Stimulated activated naive CD8-positive, alpha-beta T cell treated with anti-CD3 and anti-CD28 coated beads, Interleukin-15, Interleukin-2, amounts not matched to agents 100 U/mL and 50 U/mL, for 24 hours (primary cell): ENCODE measurements at places on chromosomes 7 and 10.

- peak; percentile 89 for DNase-seq
These were observed 15.2 kb upstream of the PPP2R2D start for GRCh38 chr10:131885391-131886165.

DNA sequence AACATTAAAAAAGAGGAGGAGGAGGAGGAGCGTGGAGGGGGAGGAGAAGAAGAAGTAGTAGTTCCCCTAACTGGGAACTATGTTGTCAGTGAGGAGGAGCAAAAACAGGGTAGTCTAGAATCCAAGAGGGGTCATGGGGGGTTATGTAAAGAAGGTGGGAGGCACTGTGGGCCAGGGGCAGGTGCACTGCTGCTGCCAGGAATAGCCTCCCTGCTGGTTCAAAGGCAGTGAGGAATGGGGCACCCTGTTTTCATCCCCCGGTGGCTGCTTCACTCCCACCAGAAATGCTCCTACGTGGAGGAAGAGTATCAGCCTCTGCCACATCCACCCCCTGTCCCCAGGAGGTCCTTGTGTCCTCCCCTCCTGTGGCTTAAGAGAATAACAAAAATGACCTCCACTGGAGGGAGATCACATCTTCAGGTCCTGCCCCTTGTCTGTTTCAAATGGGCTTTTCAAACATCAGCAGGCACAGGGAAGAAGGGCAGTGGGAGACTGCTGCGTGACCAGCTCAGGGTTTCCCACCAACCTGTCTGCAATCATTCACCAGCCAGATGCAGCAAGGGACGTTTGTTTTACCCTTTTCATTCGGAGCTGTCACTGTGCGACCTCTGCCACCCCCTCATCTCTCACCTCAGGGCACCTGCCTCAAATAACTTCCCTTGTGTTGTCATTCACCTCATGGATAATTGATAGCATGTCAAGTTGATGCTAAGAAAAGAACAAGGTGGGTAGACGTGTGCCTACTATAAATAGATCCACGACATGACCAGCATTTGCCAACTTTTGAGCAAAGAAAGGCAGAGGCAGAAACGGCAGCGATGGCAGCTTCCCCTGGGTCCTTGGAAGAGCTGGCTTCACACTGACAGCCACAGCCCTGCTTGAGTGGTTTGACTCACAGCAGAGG, 92.6 kb downstream of the DGKI start:
- no peak for DNase-seq

GRCh38 chr7:32609463-32609862, 114.2 kb downstream of the AVL9 start:
- DNase-seq, result no peak

- no peak for DNase-seq
These were observed 109.9 kb downstream of the RPS24 start for GRCh38 chr10:78143576-78143975.

- no peak for DNase-seq
These were observed 177.4 kb downstream of the ADK start for GRCh38 chr10:74328388-74328787.

DNA sequence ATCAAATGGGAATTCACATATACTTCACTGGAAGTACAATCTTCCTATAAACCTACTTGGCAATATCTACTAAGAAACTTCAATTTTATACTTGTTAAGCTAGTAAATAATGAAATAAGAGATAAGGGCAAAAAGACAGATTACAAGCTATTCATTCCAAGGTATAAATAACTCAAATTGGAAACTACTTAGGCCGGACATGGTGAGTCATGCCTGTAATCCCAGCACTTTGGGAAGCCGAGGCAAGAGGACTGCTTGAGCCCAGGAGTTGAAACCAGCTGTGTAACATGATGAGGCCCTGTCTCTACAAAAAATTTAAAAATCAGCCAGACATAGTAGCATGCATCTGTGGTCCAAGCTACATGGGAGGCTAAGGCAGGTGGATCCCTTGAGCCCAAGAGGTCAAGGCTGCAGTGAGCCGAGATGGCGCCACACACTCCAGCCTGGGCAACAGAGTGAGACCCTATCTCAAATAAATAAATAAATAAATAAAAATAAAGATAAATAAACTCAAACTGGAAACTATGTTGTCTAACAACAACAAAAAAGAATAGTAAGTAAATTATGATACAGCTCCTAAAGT, 37.6 kb downstream of the ARHGAP21 start:
- DNase-seq, result no peak

- no peak for DNase-seq
These were observed 200.0 kb upstream of the BMPER start for GRCh38 chr7:33705333-33705833.

DNA sequence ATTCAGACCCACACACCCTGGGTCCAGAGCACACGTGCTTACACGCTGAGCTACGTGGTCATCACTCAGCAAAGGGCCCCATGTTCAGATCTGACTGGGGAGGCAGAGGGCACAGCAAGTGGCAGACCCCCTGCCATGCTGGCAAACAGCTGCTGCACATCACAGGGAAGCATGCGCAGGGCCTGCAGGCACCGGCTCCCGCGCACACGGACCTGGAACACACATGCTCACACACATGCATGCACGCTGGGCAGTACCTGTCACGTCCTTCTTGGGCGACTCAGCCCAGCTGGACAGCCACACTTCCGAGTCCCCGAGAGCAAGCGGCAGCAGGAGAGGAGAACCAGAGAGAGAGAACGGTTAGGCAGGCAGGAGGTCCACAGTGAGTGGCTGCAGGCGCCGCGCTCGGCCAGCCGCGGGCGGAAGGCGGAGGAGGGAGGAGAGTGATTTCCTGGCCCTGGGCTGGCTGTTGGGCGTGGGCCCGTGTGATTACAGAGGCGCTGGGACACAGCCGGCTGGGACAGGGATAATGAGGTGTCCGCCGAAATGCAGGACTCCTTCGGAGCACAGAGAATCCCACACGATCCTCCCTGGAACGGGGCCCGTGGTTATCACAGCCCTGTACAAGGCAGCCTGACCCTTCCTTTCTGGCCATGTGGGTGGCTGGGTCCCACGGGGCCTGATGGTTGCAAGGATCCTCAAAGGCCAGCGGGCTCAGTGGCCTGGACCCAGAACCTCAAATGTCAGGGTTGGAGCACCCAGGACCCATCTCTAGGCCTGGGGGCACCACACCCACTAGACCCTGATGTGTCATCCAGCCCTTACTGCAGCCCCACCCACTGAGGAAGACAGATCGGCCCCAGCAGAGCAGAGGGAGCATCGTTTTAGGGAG, 175.1 kb downstream of the NEURL1 start:
- DNase-seq, result no peak

- no peak for DNase-seq
These were observed 258.8 kb downstream of the CELF2 start for GRCh38 chr10:11276449-11276990.

DNA sequence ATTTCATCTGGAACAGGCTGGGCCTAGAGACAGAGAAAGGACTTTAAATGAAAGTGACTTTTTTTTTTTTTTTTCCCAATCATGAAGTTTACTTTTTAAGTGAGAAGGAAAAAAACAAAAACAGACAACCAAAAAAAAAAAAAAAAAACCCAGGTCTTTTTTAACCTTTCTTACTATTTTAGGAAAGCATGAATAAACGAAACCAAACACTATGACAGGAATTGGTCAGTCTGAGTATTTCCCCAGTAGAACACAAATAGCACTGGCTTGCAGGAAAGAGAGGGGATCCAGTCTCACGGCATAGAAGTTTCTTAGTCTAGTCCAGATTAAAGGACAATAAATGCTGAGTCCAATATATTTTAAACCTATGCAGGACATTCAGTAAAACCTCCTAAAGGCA, 180.5 kb upstream of the CCDC6 start:
- DNase-seq, result no peak

DNA sequence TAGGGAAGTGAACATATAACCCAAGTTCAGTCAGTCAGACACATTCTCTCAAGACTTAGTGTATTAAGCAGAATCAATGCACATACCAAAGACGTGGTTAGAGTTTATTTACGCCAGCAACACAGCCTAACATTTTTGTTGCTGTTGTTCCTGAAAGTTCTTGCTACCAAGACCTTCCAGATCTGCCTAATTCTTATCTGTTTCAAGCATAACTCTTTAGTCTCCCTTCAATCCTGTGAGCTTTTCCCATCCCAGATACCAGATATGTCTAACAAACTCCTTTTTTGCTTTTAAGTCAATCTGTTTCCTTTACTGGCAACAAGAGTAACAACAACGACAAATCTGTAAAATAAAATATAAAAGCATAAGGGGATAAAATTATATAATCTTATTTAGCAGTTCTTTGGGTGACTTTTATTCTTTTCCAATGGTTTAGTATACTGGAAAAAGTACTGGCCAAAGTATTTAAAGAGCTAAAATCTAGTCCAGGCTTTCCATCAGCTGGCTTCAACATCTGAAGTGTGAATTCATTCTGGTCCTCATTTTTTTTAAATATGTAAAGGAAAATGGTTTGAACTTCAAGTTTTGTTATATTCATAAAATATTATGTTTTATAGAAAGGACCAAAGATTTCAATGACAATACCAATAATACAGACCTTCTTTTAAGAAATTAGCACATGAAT, 193.8 kb downstream of the IMMP2L start:
- no peak for DNase-seq

- DNase-seq, result no peak
These were observed 52.5 kb upstream of the FRMD4A start for GRCh38 chr10:14383266-14383665.

DNA sequence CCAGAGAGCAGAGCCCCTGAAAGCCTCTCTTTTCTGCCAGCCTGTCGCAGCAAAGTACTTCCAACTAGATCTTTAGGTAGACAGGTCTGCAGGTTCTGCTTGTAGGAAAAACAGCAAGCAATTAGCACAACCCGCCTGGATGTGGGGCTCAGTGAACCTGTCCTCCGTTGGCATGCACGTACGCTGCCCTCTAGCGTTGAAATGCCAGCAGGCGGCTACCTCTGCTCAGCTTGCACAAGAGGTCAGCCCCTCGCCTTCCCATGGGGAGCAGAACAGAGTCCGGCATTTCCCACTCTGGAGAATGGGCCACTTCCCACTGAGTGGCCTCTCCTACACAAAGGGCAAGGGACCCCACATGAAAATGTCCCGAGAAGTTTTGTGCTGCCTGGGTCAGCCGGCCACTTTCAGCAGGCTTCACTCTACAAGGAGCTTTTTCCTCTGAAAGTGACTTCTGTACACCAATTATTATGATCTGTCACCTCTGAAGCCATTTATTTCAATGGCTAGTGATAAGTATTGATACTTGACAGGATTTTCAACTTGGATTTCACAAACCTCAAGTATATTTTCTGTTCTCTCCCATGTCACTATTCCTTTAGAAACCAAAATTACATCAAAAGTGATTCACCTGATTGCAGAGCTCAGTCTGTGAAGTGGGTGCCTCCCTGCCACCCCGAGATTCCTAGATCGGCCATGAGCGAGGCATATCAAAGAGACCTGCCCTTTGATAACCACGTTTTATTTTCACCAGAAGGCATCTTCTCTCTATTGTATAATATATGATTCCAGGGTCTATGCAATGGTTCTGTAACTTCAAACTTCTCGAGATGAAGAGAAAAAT, 56.7 kb downstream of the JCAD start:
- DNase-seq, result peak; percentile 72

DNA sequence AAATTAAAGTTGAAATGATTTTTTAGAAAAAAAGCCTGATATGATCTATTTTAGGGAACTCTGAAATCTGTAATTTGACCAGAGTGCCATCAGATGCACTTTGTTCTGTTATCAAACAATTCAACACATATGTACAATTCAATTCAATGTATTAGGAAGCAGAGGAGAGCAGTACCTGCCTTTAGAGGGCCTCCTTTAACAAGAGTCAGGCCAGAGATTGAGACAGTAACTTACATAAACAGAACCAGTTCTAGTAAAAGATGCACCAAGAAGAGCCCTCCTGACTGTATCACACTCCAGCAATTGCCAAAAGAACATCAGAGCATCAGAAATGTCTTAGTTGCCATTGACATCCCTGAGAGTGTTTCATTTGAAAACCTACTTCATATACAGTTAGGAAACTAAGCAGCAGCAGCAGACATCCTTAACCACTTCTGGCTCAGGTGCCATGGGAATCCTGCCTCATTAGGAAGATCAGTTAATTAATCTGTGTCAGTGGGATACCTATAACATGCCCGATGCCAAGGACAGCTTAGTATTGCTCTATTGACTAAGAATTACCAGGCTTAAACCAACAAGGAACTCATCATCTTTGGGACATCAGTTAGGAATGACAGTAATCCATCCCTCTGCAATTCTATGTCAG, 1222.6 kb upstream of the LRRN3 start:
- no peak for DNase-seq

DNA sequence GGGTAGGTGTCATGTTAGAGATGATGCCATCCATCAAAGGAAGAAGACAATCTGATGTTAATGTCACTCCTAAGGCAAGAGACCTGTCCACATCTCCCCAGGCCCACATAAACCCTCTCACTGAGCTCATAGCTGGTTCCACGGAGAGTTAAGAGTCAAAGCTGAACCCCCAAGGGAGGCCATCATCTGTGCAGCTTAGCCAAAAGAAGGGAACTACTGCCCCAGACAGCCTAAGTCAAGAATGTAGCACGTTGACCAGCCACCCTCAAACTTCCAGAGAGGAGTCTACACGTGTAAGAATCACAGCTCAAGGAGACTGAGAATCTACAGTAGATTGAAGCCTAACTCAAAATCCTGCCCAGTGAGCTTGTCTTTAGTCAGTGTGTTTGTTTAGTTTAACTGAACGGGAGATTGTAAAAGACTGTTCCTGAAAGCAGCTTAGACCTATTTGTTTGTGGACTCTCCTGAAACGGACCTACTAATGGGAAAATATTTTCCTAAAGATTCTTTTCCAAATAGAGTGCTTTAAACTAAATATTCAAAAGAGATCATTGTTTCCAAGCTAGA, 192.7 kb upstream of the NFE2L3 start:
- DNase-seq, result no peak

DNA sequence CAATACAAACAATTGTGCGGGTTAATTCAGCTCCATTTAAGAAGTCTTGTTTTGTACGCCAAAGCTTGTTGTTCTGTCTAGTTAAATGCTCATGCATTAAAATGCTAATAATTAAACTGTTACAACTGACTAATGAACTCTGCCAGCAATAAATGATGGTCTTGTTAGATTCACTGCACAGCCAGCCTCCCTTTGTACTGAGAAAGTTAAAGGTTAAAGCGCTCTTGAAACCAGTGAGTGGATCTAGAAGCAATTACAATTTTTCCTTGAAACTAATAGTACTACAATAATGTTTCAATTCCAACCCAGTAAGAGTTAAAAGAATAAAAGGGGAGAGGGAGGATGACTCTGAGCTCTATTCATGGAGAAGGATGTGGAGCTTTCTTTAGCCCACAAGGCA, 233.0 kb downstream of the EMX2 start:
- no peak for DNase-seq

- no peak for DNase-seq
These were observed 19.6 kb downstream of the NEBL start for GRCh38 chr10:20877554-20877953.

DNA sequence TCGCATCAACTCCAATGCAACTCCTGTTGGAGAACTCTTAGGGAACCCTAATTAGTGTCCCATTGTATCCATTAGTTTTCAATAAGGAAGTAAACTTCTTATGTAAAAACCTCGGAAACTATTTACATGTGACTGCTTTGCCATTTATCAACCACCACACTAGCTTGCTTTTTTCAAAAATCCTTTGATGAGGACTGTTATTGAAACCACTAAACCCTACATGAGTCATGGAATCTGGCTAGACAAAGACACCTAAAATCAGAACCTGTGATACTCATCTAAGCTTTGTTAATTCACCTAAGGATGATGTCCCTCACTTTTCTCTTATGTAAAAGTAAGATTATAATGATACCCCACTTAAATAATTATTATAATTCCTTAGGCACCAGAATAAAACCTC, 414.1 kb upstream of the ETV1 start:
- DNase-seq, result no peak

- DNase-seq, result no peak
These were observed 375.2 kb upstream of the VWC2 start for GRCh38 chr7:49398236-49398635.
